ENCODE measurements at places on chromosomes 12 and 14.

DNA sequence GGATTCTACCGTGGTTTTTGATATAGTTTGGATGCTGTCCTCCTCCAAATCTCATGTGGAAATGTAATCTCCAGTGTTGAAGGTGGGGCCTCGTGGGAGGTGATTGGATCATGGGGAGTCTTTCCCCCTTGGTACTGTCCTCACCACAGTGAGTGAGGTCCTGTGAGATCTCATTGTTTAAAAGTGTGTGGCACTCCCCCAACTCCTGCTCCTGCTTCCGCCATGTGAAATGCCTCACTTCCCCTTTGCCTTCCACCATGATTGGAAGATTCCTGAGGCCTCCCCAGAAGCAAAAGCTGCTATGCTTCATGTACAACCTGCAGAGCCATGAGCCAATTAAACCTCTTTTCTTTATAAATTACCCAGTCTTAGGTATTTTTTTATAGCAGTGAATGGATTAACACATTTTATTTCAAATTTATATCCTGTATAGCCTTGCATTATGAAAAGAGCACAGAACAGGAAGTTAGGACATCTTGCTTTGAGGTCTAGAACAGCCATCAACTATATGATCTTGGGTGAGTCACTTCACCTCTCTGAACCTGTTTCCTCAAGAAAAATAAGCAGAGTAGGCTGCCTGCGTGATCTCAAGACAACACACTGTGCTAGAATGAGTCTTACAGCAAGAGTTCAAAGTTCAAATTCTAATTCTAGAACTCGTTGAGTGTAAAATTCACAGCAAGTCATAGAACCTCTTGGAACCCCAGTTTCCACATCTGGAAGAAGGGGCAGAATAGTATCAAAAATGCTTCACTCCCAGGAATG is 160.9 kb upstream of the EEA1 start:
- peak; percentile 88 for DNase-seq

GRCh38 chr12:97148941-97149559 is 242.0 kb downstream of the NEDD1 start:
- no peak for DNase-seq

GRCh38 chr12:108989376-108989775 is 31.5 kb downstream of the SVOP start:
- DNase-seq = peak; percentile 74

- no peak for DNase-seq
These were observed 29.7 kb downstream of the FRMD6 start for GRCh38 chr14:51681411-51681810.

DNA sequence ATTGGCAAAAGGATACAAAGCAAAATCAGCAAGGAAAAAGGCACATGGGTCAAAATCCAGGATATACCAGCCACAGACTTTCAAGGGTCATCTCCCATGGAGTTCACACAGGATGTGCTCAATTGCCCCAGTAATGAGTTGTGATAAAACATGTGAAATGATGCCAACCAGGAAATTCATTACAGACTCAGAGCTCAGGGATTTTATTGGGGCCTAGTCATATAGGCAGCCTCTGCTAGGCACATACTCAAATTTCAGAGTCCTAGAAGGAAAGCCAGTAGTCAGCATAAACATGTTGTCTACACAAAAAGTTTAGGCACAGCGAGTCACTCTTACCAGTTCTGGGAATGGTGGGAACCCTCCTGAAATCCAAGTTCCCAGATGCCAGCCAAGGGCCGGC is 64.4 kb upstream of the OSBPL8 start:
- peak; percentile 67 for DNase-seq

DNA sequence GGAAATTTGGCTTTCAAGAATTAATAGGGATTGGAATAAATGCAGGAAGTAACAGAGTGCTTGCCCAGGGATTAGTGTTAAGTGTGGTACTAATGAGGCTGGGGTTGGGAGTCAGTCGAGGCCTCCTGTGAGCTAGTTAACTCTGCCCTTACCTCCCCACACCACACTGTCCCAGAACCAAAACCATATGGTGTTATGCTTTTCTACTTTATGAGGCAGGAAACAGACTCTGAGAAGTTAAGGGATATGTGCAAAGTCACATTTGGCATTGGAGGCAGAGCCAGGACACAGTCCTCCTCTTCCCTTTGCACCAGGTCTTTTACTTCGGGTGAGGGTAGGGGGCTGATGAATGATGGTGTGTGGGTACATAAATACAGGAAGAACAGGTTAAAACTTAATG is 41.9 kb downstream of the PELI2 start:
- no peak for DNase-seq

DNA sequence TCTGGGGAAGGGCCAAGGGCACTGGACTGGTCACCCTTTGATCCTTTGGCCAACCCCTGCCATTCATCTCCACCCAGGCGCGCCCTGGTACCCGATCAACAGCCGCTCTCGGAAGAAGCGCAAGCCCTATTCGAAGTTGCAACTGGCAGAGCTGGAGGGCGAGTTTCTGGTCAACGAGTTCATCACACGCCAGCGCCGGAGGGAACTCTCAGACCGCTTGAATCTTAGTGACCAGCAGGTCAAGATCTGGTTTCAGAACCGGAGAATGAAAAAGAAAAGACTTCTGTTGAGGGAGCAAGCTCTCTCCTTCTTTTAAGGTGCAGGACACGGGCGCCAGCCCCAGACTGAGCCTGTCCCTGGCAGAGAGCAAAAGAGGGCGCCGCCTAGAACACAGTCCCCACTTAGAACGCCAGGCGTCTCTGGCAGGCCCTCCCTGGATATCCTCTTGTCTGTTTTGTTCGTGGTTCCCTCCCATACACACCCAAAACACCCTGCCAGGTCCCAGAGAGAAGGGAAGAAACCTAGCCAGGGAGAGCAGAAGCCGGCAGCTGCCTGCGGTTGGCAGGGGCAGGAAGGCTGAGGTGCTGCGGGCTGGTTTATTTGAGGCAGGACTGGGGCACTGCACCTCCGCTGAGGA is 1.7 kb downstream of the HOXC12 start:
- no peak for DNase-seq

DNA sequence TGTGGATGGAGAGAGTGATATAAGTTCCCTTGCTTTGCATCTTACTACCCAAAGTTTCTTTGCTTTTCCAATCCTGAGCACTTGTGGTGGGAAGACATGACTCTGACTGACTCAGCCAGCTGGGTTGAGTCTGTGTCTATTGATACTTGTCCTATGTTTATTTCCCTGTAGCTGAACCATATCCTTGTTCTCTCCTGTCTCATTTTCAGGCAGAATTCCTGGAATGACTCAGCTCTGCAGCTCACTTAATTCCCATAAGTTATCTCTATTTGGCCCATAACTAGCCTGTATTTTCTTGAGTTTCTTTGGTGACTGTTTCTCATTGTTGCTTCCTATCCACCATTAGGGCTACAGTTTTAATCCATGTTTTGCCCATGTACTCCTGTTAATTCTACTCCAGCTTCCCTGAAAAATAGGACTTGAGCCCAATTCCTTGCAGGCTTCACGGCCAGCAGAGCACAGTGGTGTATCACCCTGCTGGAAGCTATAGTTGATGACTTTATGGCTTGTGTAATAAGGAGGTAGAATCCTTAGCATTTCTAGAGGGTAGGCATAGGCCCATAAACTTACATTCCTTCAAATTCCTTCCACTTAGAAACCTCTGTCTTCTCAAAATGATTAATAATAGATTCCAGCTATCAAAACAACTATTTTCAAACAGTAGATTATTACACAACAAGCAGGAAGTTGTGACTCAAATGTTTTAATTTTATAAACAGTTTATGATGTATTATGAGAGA is 183.1 kb downstream of the TMTC3 start:
- peak; percentile 86 for DNase-seq

Measured in NCI-H226 (cell line).